ENCODE measurements at places on chromosomes 7 and 10.

GRCh38 chr10:30834153-30834552 lies 197.5 kb downstream of the ZNF438 start:
- no peak for DNase-seq

DNA sequence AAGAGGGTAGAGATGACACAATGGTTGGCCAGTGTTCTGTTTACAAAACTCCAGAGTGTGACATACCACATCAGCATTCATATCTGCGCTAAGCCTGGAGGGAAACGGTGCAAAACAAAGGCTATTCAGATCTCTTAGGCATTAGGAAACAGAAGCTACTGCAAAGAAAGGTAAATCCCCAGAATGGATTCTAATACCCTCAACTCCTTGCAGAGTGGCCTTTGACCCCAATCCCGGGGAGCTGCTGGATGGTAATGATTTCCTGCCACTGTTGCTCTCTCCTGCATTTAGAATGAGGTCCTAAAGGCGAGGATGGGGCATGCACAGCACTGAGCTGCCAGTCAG lies 65.2 kb downstream of the AOAH start:
- no peak for DNase-seq

- DNase-seq: peak; percentile 39
These were observed 39.3 kb downstream of the TRIM24 start for GRCh38 chr7:138499340-138499739.

DNA sequence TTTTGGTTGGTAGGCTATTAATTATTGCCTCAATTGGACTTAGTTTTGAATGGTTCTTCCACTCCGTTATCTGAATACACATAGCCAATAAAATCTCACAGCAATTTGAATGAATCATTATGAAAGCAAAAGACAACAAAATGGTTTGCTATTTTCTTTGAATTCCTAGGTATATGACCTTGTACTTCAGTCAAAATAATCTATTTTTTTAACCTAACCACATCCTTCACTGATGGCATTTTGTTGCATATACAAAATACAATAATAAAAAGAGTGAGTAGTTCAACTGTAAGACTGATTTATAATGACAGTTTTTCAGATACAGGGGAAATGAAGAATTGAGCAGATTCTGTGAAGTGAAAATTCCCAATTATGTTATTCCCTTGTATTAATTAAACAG lies 433.1 kb downstream of the HTR7 start:
- no peak for DNase-seq

GRCh38 chr10:122301055-122301810 lies 30.1 kb downstream of the BTBD16 start:
- DNase-seq: no peak

GRCh38 chr7:70608229-70608628 lies 523.7 kb upstream of the GALNT17 start:
- no peak for DNase-seq

DNA sequence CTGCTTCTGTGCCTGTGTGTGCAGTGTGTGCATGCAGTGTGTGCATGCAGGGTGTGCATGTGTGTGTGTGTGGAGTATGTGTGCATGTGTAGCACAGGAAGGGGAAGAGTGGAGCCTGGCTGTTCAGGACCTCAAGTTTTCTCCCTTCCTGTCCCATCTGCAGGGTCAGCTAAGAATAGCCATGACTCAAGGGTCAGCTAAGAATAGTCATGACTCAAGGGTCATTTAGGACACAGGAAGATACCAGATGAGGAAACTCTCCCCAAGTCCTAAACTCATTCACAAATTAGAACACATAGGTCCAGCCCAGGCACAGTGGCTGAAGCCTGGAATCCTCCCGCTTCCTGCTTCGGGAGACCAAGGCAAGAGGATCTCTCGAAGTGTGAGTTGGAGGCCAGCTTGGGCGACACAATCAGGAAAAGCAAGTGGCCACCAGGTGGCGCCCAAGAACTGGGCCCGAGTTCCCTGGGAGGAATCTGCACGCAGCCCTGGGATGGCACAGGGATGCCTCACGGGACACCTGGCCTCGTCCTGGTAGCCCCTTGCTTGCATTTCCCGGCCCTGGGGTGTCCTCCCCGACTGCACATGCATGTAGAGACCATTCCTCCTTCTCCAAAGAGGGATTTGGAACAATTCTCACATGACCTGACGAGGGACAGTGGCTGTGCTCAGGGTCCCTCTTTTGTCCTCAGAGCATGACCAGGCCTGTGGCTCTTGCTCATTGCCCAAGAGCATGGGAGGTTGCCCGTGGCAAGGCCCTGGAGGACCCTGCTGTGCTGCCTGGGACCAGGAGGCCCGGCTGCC lies 21.4 kb upstream of the VOPP1 start:
- peak; percentile 87 for DNase-seq

- DNase-seq: no peak
These were observed 445.8 kb downstream of the RPS24 start for GRCh38 chr10:78479467-78479866.

GRCh38 chr10:94299417-94299816 lies 63.3 kb downstream of the NOC3L start:
- no peak for DNase-seq

Data from D341Med (cell line).